ENCODE measurements at places on chromosomes 2 and 18.
A peak's percentile ranks its signal among the peaks of the same experiment; 100 is the strongest.

- no peak for DNase-seq
Observed at GRCh38 chr2:216497382-216498069, 1.1 kb upstream of the RPL37A start.

DNA sequence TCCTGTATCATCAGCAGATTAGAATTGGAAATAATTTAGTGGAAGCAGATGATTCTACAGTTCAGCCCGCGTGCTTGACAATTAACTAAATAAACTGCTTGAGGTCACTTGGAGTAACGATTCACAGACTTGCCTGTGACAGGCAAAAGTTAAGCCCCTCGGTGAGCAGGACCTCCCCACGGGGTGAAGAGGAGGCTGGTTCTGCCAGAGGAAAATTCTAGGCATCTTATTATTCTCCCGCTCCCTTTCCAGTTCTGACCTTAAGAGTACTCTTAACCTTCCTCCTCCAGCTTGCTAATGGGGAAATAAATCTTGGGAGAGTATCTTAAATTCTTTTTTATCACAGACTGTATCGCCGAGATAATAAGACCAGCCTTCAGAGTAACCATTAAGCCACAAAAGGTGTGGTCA lies 169.7 kb upstream of the SMAD2 start:
- no peak for DNase-seq

DNA sequence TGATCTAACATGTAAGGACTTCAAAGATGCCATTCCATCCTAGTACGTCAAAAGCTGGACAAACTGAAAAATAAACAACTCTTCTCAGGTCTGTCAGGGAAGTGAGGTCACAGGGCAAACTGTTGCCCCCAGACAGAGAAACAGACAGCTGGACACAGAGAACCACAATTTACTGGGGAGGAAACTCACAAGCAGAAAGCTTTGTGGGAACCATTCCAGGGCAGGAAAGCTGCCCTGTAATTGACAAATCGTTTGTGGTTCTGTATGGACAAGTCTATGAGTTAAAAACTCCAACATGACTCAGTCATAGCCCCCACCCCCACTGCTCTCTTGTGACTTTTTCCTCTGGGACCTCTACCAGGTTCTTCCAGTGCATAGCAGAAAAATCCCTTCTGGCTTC lies 28.4 kb downstream of the MCEE start:
- no peak for DNase-seq

GRCh38 chr2:117936871-117937428 lies 76.9 kb downstream of the CCDC93 start:
- no peak for DNase-seq

- DNase-seq = no peak
Observed at GRCh38 chr2:22902662-22903165, 482.3 kb upstream of the KLHL29 start.

DNA sequence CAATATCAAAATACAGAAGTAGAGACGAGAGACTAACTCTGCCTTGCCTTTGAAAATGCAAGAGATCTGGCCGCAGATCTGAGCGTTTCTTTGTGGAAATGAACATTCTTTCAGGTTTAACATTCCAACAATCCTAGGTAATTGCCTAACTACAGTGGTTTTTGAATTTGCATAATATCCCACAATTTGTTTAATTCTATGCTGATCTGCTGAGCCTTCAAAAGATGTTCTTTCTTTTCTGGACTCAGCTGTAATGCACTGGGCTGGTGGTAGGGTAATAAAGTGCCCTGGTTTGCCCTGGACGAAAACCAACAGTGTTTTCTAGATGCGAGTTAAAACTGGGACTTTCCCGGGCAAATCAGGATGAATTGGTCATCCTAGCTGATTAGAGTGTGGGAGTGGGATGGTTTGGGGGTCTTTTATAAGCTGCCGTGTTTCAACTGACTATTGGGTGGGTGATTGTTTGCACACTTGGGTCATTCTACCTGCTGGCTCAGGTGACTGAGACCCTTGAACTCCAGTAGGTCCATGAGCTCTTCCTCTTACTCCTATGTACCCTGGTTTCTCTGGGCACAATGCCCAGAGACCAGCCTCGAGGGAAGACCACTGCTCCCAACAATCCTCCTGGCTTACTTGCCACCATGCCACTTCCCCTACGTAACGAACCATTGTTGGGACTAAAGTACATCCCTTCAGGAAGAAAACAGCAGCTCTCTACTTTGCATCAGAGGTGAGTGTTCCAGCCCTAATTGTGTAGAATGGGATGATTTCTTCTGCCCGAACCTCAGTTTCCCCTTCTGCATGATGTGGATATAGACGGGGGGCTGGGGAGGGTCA lies 3.4 kb upstream of the PAX8 start:
- no peak for DNase-seq

GRCh38 chr2:233081731-233082221 lies 21.6 kb downstream of the INPP5D start:
- DNase-seq = no peak

- DNase-seq = no peak
Observed at GRCh38 chr2:218397820-218398436, 1.7 kb upstream of the CTDSP1 start.

DNA sequence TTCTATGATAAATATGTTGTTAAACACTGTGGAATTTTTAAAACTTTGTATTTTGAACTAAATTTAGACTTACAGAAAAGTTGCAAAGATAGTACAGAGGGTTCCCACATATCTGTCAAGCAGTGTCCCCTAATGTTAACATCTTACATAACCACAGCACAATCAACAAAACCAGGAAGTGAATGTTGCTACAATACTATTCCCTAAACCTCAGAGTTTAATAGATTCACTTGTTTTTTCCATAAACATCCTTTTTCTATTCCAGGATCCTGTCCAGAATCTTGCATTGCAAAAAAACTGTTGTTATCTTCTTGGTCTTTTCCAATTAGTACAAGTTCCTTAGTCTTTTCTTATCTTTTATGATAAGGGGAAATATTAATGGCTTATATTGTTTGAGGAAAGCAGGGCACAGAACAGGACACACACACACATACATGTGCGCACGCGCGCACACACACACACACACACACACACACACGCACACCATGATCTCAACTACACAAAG lies 251.1 kb upstream of the TRIB2 start:
- no peak for DNase-seq

- DNase-seq = no peak
Observed at GRCh38 chr2:200330351-200331060, 24.0 kb downstream of the SPATS2L start.

- no peak for DNase-seq
Observed at GRCh38 chr2:95268211-95269035, 5.8 kb upstream of the PROM2 start.

GRCh38 chr2:16494836-16495508 lies 170.7 kb downstream of the CYRIA start:
- DNase-seq = no peak

DNA sequence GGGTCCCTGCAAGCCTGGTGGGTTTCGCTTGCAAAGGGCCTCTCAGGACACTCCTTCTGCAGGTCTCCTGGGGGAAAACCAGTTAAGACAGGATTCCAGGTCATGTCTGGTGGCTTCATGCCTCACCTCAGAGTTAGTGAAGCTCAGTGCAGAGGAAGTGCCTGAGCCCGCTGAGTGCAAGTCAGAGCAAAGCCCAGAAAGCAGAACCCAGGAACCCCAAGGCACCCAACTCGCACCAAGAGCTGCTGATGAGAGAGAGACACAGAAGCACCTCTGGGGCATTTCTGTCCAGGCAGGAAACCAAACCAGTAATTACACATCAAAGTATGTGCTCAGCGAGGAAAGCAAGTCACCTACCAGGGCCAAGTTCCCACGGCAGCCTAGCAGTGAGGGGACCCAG lies 78.4 kb downstream of the ARHGEF4 start:
- no peak for DNase-seq

- DNase-seq = no peak
Observed at GRCh38 chr2:43540021-43540779, 55.6 kb downstream of the THADA start.

DNA sequence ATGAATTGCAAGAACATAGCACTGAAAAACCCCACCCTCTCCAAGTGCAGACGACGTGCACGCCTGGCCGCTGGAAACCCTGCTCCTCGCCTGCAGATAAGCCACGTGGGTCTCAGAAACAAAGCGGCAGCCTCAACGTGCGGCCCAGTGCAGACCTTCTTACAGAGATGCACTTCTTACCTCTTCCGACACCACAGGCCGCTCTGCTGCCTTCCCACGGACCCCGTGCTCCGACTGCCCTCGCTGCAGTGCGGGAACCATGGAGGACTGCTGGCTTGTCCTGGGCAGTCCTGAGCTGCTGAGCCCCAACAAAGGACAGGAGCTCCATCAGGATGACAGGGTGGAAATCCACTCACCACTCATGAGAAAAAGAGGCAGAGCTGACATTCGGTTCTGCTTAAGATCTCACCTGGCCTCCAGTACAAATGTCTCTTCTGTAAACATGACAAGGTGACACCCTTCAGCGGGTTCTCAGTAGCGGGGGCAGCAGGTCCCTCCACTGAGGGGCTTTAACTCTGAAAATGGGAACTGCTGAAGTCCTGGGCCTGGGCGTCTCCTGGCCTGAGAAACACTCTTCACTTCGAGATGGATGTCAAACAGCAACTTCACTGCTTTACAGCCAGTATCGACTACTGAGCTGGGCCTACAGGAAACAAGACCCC lies 6.2 kb downstream of the COPS9 start:
- no peak for DNase-seq

- DNase-seq = peak; percentile 31
Observed at GRCh38 chr18:76490670-76491472, 4.2 kb downstream of the ZNF516 start.

GRCh38 chr2:32697156-32697555 lies 69.3 kb downstream of the TTC27 start:
- DNase-seq = no peak

DNA sequence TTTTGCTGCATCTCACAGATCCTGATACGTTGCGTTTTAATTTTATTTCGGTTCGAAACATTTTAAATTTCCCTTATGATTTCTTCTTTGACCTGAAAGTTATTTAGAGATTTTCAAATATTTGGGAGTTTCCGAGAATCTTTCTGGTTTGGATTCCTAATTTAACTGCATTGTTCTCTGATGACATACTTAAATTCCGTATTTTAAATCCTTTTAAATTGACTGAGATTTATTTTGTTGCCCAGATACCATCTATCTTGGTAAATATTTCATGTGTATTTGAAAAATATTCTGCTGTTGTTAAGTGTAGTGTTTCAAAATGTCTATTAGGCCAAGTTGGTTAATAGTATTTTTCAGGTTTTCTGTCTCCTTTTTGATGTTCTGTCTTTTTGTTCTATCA lies 37.7 kb downstream of the MROH2A start:
- no peak for DNase-seq

DNA sequence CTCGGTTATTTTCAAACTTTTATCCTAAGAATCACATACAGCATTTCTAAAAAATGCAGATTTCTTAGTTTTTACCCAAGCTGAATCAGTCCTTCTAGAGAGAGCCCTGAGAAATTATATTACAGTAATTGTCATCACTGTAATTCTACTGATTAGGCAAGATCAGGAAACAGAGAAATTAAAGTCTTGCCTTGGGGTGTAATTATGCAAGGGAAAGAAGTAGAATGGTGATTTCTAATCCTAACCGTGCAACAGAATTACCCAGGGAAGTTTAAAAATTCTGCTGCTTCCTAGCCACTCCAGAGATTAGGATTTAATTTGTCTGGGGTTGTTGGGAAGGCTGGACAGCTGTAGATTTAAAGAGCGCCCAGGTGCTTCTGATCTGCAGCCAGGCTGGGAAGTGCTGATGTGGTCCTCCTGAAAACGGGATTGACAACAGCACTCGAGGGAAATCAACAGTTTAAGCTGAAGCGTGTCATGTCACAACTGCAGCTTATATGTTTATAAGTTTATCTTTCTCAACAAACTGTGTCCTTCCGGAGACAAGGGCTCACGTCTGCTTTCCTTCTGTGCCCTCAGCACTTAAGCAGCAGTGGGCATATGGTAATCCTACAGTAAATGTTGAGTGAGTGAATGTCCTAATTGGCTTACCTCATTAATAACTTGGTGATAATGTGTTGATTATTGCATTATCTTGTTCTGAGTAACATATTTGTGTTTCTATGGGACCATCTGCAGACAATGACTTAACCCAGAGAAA lies 671.9 kb upstream of the SOX11 start:
- no peak for DNase-seq
